ENCODE measurements at places on chromosomes 13 and 19.
A peak's percentile ranks its signal among the peaks of the same experiment; 100 is the strongest.

- no peak for DNase-seq
Measured at GRCh38 chr13:79112016-79112415, 294.0 kb downstream of the RBM26 start.

DNA sequence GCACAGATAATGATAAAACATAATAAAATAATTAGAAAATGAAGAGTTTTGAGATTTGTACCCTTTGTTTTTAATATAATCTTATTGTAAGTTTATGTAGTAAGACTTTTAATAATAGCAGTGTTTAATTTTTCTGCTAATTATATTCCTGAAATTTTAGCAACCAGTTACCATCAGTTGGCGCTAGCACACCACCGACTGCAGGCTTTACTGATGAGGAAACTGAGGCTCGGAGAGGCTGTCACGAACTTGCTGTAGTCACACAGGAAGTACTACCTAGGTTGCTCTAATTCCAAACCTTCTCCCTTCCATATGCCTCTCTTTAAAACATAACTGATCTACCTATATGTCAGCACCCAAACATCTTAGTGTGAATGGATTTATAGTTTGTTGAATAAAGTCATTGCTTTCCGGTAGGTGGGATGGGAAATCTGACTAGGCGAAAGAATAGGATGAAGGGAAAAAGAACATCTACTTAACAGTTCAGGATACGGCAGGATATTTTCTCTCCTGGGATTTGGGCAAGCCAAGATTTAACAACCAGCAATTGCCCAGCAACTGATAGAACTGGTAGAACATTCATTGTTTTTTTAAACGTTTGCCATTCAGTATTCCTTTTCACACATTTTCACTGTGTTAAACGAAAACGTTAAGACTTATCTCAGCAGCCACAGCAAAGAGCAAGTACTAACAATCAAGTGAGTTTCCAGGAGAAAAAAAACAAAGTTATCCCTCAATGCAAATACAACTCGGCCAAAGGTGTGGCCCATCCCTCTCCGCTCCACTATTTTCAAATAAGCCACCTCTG is 822 bp upstream of the RFXAP start:
- no peak for DNase-seq

DNA sequence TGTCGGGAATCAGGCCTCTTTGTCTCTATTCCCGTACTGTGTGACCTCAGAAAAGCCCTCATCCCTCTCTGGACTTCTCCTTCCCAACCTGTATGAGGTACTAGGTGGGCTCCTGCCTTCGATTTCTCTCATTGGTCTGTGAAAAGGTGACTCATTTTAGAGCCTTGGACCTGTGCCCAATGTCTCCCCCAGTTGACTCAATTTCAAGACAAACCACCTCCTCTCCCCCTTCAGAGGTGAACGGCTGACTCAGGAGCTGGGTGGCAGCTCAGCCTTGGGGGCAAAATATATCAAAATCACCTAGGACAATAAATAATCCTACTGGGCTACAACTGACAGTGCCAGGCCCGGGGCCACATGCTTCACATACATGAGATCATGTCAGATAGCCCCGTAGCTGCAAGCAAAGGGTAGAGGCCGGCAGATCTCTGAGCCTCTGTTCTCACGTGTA is 630 bp downstream of the COQ8B start:
- no peak for DNase-seq

DNA sequence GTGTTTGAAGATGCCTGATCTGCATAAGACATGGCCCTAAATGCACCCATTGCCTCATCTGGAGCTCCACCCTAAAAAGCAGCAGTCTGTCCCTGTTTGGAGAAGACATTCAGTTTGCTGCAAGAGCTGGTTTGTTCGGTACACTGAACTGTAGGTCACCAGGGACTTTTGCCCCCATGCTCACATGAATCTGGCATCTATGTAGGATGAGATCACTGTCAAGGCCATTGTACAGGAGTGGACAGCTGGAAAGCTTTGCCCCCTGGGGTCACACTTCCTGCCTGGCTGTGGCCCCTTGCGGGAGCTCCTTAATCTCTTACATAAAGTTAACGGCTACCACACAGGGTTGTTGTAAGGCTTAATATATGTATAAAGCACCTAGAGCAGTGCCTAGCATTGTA is 73.0 kb downstream of the IPO5 start:
- peak; percentile 30 for DNase-seq

DNA sequence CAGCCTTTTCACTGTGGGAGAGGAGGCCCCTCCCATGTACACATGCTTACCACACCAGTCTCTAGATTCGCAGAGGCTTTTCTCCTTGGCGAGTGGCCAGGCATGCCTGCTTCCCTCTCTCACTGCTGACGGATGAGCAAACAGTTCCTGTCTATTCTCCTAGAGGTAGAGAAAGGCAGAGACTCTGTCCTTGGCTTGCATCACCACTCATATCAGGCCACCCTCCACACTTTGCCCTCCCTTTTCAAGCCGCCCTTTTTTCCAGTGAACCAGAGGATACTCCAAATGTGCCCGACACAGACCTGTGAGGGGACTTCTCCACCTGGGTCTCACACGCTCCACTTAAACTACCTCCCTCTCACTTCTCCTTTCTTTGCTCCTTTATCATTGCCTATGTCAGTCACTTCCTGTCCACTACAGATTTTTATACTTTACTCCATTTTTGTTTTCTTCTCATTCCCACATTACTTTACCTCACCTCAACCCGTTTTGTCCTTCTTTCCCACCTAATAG is 284.6 kb downstream of the DNAJC15 start:
- DNase-seq = no peak

GRCh38 chr13:25686831-25687470 is 315.2 kb downstream of the ATP8A2 start:
- no peak for DNase-seq

GRCh38 chr13:35804901-35805300 is 326.3 kb downstream of the DCLK1 start:
- no peak for DNase-seq

- no peak for DNase-seq
Measured at GRCh38 chr19:5964816-5965565, 12.9 kb downstream of the RANBP3 start.

- no peak for DNase-seq
Measured at GRCh38 chr13:37617173-37617572, 18.6 kb upstream of the POSTN start.

GRCh38 chr13:105464249-105464648 is 1071.2 kb downstream of the EFNB2 start:
- DNase-seq = no peak
